ENCODE measurements at places on chromosomes 11 and 22.

DNA sequence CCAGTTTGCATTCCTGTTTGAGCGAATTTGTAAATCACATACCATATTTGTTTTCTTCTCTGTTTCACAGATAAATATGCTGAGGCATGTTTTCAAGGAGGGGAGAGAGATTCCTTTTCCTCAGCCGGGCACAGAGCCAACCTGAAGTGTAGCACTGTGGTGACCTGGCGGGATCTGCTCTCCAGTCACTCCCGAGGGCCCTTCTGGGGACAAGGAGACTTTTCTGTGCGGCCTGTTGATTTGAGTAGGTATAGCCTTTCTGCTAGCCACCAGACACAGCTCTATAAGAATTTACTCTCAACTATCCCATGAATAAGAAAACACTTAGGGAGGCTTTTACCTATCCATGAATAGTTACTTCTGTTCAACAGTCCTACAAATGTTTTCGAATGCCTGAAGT, 63.5 kb upstream of the FDX1 start:
- no peak for DNase-seq

- DNase-seq, result no peak
These were observed 41.1 kb upstream of the NARS2 start for GRCh38 chr11:78615724-78616123.

- DNase-seq, result no peak
These were observed 2.4 kb downstream of the TPBGL start for GRCh38 chr11:75242722-75243600.

- DNase-seq, result no peak
These were observed 26.5 kb upstream of the WNT7B start for GRCh38 chr22:46003271-46004091.

DNA sequence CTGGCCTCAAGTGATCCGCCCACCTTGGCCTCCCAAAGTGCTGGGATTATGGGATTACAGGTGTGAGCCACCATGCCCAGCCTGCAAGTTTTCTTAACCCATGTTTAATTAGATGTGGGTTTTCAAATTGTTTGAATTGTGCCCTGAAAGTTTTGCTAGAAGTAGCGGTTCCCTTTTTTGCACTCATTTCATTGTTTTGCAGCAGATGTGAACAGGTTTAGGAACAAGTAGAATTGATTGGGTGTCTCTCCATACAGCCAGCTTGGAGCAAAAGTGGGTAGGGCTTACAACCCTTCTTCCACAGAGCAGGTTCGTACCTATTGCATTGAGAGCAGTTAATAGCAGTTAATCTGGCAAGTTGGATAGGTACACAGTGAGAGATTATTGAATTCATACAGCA, 16.1 kb downstream of the EWSR1 start:
- DNase-seq, result no peak

GRCh38 chr11:118592616-118593367, 14.6 kb upstream of the PHLDB1 start:
- DNase-seq, result no peak

DNA sequence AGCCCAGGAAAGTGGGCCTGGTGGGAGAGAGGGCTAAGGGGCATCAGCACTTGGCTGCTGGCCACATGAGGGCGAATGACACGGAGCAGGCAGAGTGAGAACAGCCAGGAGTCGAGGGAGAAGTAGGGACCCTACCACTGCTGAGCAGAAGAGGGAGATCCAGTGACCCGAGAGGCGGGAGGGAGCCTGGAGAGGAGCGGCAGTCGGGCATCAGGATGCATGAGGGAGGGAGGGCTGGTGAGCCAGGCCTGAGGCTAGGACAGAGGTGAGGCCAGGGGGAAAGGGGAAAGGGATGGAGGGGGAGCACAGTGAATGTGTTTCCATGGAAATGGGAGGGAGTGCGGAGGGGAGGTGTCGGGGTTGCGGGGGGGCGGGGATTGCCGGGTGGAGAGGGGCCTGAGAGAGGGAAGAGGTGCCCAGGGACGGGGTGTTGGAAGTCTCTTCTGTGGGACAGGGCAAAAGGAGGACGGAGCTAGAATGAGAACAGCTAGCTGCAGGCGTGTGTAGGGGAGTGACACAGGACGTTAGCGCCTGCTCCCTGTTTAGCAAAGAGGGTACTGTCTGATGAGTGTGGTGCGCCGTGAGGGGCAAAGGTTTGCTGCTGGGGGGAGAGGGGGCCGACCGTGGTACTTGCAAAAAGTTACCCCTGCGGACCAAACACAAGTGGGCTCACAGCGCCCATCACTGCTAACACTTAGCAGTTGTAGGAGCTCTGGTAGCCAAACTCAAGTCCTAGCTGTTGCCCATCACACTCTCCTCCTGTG, 37.1 kb upstream of the WNT11 start:
- no peak for DNase-seq

- DNase-seq, result no peak
These were observed 18.4 kb downstream of the ARHGAP42 start for GRCh38 chr11:100705447-100705846.

GRCh38 chr22:27802346-27803073, 954 bp upstream of the MN1 start:
- DNase-seq, result no peak

GRCh38 chr11:118979434-118979833, 7.9 kb downstream of the FOXR1 start:
- no peak for DNase-seq

DNA sequence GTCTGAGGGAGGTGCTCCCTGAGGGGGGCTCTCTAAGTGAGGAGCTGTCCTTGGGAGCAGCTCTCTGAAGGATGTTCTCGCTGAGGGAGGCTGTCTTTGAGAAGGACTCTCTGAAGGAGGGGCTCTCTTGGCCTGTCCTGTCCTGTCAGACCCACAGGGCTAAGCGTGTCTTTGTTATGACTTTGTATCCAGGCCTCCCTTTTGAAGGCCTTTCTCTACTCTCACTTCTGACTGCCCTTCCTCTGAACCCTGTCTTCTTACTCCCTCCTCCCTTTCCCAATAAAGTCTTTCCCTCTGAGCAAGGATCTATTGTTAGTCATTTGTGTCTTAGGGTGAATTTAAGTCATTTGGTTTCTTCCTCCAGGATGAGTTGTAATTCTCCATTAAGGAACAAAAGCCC, 330.1 kb upstream of the PLET1 start:
- DNase-seq, result no peak

DNA sequence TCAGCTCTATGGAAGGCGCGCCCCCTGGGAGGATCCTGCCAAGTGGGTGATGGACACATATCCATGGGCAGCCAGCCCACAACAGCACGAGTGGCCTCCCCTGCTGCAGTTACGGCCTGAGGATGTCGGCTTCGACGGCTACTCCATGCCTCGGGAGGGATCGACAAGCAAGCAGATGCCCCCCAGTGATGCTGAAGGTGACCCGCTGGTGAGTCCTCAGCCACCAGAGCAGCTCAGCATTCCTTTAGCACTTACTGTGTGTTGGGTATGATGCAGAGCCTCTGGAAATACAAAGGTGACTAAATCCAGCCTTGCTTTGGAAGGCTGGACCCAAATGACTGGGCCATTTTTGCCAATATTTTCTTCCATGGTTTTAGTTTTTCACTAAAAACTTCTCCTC, 45.7 kb downstream of the DBX1 start:
- no peak for DNase-seq

DNA sequence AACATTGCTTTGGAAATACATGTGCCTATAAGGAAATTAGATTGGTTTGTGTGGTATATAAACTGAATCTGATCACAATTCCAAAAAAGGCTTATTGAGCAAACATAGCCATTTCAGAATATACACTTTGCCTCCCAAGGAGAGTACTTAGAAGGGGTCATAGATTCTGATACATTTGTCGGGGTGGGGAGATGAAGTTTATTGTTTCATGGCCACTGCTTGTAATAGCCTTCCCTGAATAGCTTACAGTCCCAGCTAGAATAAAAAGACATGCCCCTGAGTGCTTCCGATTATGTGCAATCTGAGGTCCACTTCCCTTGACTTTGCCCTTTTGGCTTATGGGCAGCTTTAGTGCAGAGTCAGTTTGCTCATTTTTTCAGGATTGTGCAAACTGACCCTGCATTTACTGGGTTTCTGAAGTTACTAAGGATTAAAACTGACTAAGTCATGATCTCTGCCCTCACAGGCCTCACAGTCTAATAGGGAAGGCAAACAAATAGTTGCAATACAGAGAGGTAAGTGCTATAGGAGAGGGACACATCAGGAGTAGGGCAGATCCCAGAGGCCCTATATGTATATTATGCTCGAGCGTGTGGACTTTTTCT, 184.2 kb downstream of the BLID start:
- no peak for DNase-seq

- DNase-seq, result peak; percentile 87
These were observed 4.1 kb downstream of the SUN2 start for GRCh38 chr22:38751422-38752346.

DNA sequence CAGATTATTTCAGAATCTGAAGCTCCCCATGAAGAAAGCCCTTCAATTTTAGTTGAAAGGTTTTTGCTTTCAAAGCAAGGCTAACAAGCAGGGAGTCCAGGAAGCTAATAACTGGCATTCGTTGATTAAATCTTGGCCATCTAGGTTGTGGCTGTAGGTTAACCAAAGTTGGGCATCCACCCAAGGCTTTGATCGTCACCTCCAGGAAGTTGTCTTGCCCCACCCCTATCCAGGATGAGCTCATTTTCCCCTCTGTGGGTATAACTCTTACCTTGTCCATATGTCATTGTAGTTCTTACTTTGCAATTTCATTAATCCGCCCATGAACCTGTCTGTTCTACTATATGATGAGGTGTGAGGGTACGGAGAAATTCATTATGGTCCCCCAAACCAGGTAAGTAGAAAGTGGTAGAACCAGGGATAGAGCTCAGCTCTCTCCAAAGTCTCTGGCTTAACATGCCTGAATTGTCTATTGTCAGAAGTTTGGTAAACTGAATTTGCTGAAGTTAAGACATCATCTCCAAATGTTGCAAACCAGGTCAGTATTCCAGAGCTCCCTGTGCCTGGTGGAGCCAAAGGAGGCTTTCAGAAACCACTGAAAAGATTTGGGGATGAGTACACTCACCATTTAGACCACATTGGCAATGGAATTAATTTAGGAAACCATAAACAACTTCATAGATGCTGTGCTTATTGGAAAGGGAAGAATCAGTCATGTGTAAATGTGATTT, 97.1 kb downstream of the CD44 start:
- no peak for DNase-seq

- no peak for DNase-seq
These were observed 414.0 kb downstream of the MN1 start for GRCh38 chr22:27387561-27387960.

- no peak for DNase-seq
These were observed 30.3 kb upstream of the OR10D3 start for GRCh38 chr11:124152770-124153407.

- DNase-seq, result no peak
These were observed 308.3 kb downstream of the RAB38 start for GRCh38 chr11:87866951-87867350.

GRCh38 chr22:17684245-17684644, 45.7 kb downstream of the BCL2L13 start:
- no peak for DNase-seq

DNA sequence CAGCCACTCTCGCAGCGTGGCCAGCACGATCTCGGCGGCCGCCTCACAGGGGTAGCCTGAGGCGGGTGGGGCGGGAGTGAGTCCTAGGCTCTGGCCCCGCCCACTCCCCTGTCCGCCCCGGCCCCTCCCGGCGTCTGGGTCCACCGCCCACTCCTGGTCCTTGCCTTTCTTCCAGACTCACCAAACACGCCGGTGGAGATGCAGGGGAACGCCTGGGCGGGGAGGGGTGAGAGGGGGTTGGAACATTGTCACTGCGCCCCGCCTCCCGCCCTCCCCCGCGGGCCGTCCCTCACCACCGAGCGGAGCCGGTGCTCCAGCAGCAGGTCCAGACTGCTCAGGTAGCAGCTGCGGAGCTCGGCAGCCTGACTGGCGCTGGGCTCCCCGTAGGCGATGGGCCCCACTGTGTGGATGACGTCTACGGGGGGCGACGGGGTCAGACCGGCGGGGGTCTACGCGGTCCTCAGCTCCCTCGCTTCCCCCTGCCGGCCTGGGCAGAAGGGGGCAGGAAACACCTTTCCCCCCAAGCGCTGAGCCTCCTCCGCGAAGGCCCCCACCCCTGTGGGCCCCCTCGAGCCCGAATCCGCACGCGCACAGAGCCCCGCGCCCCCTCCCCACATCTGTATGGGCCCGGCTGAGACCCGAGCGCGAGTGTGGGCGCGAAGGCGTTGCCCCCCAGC, 13.2 kb downstream of the OTUB1 start:
- DNase-seq, result peak; percentile 88

DNA sequence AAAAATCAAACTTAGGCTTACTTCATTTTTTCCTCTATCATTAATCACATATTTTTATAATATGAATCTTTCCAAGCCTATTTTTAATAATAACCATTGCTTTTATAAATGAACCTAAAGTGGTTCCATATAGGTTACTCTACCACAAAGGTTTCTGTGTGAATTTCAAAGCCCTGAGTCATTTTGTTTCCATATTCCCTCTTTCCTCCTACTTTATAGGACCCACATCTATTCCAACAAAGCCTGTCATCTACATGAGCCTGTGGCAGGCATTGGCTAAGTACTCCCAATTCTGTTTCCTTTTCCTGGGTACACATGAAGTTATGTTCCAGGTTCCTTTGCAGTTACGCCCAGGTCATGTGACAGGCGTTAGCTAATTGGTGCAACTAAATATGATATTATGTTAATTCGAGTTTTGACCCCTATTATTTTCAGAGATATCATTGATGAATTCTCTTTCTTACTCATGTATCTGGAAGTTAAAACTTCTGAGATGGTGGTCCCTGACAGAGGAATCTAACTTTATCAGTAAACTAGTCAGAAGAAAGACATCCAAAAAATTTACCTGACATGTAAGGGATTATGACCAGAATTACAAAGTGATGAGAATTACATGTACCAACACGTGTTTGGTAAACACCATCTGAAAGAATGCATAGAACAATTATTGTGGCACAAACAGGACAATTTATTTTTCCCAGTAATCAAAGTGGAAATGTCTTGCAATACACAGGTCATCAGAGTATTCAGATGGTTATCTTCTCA, 1264.0 kb upstream of the CNTN5 start:
- DNase-seq, result no peak

DNA sequence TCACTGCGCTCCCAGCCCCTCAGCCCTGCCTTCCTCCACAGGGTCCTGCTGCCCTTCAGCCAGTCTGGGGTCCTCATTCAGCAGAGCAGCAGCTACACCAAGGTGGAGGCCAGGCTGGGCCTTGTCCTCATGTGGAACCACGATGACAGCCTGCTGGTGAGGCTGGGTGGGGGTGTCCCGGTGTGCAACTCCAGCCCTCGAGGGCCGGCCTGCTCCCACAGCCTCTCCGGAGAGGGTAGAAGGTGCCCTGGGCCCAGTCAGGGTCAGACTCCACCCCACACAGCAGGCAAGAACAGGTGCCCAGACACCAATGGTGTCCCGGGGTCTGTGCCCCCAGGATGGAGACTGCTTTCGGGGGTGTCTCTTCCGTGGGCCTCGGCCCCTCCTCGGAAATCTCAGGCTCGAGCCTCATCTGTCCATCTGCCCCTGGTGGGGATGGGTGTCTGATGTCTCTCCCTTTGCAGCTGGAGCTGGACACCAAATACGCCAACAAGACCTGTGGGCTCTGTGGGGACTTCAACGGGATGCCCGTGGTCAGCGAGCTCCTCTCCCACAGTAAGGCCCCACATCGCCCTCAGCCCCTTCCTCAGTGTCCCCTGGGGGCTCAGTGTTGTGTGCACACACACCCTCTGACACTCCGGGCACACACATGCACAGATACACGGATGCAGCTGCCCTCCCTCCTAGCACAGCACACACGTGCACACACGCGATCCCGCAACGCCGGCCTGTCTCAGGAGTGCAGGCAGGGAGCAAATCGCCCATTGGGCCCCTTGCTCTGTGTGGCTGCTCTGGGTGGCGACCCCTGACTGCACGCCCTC, 4.9 kb downstream of the MUC5AC start:
- DNase-seq, result peak; percentile 25
